ENCODE measurements at places on chromosomes 7 and 10.
A peak's percentile ranks its signal among the peaks of the same experiment; 100 is the strongest.

GRCh38 chr10:63528084-63528744, 7.0 kb downstream of the REEP3 start:
- DNase-seq, result no peak

DNA sequence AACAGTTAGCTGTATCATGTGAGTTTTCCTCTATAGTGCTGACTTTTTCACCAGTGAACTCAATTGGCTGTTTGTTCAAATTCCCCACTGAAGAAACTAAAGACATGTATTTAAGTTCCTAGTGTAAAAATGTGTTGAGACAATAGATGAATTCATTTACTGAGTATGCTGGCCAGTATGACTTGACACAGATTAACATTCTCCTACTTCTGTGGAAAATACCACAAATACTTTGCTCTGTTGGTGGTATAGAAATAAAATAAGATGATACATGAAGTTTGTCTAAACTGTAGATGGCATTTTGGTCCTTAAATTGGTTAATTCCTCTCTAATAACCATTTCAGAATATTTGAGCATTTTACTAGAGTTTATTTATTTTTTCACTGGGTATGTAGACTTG, 227.7 kb upstream of the TEX47 start:
- peak; percentile 63 for DNase-seq

DNA sequence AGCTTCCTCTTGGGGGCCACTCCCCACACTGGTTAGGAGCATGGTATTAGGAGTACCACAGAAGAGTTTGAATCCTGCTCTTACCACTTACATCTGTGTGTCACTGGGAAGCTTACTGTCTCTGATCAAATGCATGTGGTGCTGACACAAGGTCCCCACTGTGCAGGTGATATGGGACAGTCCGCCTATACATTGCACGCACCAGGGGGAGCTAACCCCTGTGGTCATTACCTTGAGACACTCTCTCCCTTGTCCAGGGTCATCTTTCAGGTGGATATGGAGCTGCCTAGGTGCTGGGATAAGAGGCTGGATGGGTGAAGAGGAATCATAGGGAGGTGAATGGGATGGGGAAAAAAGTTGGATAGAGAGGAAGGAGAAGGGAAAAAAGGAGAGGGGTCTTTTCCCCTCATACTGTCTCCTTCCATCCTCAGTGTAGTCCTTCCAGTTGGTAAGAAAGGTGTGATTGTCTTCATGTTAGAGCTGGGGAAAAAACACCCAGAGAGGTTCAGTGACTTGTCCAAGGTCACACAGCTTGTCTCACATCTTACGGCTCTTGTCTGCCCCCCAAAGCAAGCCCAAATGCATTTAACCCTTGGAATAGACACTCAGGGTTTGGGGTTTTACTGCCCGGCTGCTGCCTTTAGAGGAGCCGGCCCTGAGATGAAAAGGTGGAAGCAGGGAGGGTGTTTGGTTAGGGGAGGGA, 125.9 kb downstream of the CDH23 start:
- DNase-seq, result no peak

DNA sequence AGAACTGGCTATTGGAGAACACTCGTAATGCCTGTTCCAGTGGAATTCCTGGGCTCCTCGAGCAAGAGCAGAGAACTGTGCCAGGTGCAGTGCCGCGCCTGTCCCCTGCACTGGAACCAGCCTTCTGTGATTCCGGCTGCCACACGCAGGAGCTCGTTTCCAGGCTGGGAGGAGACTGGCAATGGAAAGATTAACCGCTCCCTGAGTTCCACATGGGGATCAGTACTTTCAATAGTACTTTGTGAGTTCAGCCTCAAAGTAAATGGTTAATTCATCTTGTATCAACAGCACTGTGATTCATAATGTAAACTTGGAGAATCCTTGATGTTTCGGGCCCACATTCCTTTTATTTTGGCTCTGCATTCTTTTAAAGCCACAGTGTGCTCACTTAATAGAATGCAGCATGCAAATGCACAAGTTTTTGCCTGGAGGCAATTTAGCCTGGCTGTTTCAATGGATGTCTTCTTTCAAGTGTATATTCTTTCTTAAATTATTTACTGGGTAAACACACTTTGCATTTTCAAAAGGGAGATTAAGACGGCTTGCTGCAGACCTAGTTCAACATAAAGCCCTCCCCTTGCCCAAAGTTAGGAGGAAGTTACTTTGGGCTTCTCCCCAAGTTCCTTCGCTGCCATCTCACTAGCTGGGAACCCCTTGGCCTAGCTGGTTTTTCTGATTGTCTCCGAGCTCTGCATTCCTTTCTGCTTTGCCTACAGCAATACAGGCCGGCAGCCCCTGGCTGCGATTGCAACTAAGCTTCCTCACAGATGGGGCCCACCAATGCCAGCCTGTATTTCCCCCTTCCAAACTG, 138.1 kb upstream of the TCF7L2 start:
- DNase-seq, result peak; percentile 94

GRCh38 chr10:29517352-29517923, 117.3 kb downstream of the SVIL start:
- DNase-seq, result peak; percentile 43

- DNase-seq, result peak; percentile 45
These were observed 527 bp downstream of the AKR1B1 start for GRCh38 chr7:134458341-134458805.

GRCh38 chr10:78985973-78986818, 82.6 kb upstream of the ZMIZ1 start:
- DNase-seq, result peak; percentile 34

DNA sequence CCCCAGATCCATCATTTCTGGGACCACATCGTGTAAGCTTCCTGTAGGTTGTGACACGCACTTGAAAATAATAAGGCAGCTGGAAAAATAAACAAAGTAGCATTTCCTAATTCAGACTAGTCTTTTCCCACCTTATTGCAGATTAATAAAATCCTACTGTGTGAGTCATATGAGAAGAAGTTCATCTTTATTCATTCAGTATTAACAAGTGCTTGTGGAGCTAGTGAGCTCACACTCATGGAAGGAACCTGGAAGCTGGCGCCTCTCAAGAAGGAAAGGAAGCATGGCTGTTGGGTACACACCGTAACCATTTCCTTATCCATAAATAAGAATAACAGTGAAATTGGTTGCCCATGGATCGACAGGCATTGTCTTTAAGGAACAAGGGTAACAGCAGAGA, 152.6 kb upstream of the PFKP start:
- no peak for DNase-seq

DNA sequence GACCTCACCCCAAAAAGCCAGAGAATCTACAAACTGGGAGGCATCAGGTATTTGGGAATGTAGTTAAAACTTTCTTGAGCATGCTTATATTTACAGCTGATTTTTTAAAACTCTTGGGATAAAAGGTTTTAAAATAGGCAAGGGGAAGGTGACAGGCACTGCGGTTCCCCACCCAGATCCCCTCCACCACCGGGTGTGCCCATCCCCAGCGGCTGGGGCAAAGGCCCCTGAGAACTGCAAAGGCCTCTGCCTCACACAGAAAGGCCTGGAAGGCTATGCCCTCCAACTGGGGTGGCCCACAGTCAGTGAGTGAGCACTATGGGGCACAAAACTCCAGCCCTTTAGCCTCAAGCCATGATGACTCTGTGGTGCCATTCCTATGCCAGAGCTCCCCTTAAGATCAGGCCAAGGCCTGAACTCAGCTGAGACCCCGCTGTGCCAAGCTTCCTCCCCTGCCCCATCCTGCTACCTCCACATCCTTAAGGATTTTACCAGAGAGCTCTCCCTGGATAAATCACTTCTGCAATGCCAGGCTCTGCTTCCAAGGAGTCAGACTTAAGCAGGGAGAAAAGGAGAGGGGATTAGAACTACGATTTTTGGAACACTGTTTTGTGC, 299.1 kb downstream of the GRID1 start:
- DNase-seq, result no peak

DNA sequence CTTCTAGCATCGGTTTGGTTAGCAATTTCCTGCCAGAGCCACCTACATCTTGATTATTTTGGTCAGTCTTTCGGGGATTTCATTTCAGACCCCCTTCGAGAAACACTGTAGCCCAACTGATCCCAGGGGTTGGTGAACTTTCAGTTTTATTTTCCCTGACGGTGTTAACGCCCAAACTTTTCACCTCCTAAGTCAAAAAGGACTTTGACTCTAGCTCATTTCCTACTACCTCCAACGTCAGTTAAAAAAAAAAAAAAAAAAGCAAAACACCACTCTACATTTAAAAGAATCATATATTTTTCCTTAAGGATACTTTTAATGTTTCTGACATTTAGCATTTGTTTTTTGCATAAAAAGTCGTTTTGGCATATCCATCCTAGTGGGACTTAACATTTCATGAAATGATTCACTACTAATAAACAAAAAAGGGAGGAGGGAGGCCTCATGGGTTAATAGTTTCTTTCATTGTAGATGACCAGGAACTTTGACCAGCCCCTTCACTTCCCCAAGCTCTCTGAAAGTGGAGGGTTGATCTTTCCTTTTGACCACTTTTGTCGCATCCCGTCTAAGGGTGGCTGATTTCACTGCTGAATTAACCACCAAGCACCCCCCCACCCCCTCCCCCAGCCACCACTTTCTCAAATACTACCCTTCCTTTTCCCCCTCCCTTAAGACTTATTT, 764 bp upstream of the TCF7L2 start:
- DNase-seq, result no peak

GRCh38 chr7:99407872-99408378, 472 bp downstream of the PDAP1 start:
- DNase-seq, result peak; percentile 82

Data from fibroblast of skin of abdomen (primary cell).